NCI-H1436 treated with DMSO at 0.1 percent for 48 hours (cell line): ENCODE measurements at places on chromosomes 7 and 10.

DNA sequence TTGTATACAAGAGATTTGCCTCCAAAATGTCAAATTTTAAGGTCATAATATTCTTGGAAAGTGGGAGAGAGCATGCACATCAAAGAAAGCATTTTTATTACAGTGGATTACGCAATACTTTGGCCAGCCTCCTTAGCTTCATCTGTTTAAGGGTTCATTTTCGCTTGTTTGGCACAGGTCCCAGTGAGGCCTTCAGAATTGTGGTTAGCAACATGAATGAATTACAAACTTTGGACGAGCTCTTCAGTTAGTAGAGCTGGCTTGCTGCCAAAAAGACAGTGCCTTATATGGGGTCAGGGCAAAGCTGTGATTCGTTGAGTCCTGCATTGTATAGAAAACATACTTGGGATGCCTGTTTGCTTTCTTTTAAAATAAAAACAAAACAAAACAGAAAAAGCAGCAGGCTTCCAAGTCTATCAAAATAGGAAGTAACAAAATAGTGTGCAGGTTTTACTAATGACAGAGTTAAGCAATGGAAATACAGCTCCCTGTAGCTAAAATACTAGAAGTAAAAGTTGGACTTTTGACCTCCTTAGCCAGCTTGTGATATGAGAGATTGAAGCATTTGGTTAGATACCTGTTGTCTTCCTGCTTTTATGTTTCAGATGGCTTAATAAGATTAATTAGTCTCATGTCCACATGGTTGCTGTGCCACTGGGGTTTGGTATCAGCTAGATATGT lies 190.8 kb downstream of the MLLT10 start:
- peak; percentile 90 for DNase-seq

GRCh38 chr10:110005719-110006118 lies 2.1 kb upstream of the ADD3 start:
- no peak for DNase-seq

- DNase-seq = no peak
These were observed 197.0 kb upstream of the PRSS58 start for GRCh38 chr7:142454862-142455261.

GRCh38 chr7:123747620-123748141 lies 1.1 kb downstream of the WASL start:
- DNase-seq = no peak

DNA sequence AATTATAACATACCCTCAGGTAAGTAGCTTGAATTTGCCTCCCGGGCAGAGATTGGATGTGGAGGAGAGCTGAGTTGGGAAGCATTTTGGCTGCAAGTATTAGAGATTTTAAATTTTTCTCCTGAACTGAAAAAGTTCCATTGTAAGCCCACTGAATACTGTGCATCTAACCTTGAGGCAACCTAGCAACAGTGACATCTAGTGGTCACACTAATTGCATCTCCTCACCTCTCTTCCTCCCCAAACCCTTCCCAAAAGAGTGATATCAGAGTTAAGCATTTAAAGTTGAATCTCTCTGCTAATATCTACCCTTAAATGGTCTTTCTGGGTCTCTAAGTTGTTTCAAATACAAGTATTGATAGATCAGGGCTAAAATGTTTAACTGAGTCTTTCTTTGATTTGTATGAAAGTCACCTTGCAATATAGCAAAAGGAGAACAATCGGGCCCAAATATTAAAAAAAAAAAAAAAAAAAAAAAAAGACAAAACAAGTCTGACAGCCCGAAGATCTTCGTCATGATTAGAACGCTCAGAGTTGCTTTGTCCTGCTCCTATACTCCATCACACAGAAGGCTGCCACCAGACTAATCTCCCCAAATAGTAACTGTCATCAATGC lies 40.4 kb upstream of the DLX5 start:
- DNase-seq = peak; percentile 16

GRCh38 chr7:75646571-75647102 lies 92.1 kb downstream of the HIP1 start:
- DNase-seq = no peak
